ENCODE measurements at places on chromosomes 4 and X.

- no peaks in the 10 kb centered on the region for H3K27me3 ChIP-seq
- no peaks in the 10 kb centered on the region for H3K36me3 ChIP-seq
- no peak for DNase-seq
These were observed 23.3 kb downstream of the MAML3 start for GRCh38 chr4:140130677-140131076.

DNA sequence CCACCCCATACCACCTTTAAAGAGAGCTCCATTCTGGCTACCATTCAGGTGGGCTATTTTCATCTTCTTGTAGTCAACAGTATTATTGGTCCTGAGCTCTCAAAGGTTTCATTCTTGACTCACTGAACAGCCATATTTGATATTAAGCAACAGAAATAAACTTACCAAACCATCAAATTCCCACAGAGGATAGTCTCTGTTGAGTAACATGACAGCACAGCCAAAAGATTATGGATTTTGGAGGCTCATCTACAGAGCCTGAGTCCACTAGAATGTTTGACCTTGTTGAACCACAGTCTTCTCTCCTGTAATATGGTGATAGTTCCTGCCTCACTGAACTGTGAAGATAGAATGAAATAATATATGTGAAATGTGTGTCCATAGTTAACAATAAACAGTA lies 276.3 kb upstream of the LDB2 start:
- H3K36me3 ChIP-seq = no peaks in the 10 kb centered on the region
- DNase-seq = no peak
- H3K27me3 ChIP-seq = no peaks in the 10 kb centered on the region
- no peak overlapping the region for H3K4me3 ChIP-seq
- no peaks in the 10 kb centered on the region for H3K4me1 ChIP-seq

GRCh38 chr4:169015186-169015623 lies 5.2 kb upstream of the CBR4 start:
- no peak for DNase-seq
- peak overlapping the region; percentile 75 for H3K27ac ChIP-seq
- H3K36me3 ChIP-seq = no peaks in the 10 kb centered on the region
- H3K4me3 ChIP-seq = no peak overlapping the region

- no peaks in the 10 kb centered on the region for H3K27me3 ChIP-seq
- no peak for DNase-seq
- no peak overlapping the region for H3K4me3 ChIP-seq
- no peaks in the 10 kb centered on the region for H3K4me1 ChIP-seq
- H3K36me3 ChIP-seq = no peaks in the 10 kb centered on the region
- no peak overlapping the region for H3K27ac ChIP-seq
These were observed 15.4 kb upstream of the ANTXR2 start for GRCh38 chr4:80088471-80088870.

DNA sequence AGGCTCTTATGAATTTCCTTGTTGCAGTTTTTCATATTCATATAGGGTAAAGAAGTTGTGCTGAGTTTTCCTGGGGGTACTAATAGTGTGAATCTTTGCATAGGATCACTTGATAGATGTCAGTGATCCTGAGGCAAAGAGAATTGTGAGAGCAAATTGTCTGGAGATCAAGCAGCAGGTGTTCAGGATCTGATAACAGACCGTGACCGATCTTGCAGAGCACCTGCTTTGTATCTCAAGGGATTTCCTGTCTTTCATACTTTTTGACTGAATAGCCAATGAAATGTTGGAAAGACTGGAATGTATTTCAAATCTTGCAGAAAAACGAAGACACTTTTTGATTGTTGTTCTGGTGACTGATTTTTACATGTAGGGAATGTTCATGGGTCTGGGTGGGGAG lies 914.5 kb downstream of the STIM2 start:
- no peak for DNase-seq
- no peak overlapping the region for H3K4me3 ChIP-seq
- no peaks in the 10 kb centered on the region for H3K4me1 ChIP-seq
- no peaks in the 10 kb centered on the region for H3K36me3 ChIP-seq
- H3K27me3 ChIP-seq = no peaks in the 10 kb centered on the region
- no peak overlapping the region for H3K27ac ChIP-seq

DNA sequence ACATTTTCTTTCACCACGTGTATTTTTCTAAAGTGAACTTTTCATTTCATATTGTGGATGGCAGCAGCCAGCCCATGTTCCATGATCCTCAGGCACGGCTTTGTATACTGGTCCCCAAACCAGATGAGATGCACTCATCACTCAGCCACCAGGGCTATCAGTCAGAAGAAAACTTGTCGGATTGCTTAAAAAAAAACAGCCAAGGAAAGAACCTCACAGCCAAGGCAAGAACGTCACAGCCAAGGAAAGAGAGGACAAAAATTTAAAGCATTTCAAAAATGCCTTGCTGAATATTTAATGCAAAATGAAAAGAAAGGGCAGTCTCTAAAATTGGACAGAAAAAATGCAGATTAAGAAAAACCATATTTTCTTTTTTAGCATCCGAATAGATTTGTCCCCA lies 333.3 kb downstream of the PDGFC start:
- no peak for DNase-seq
- no peak overlapping the region for H3K27ac ChIP-seq
- H3K27me3 ChIP-seq = no peaks in the 10 kb centered on the region
- no peaks in the 10 kb centered on the region for H3K4me1 ChIP-seq

DNA sequence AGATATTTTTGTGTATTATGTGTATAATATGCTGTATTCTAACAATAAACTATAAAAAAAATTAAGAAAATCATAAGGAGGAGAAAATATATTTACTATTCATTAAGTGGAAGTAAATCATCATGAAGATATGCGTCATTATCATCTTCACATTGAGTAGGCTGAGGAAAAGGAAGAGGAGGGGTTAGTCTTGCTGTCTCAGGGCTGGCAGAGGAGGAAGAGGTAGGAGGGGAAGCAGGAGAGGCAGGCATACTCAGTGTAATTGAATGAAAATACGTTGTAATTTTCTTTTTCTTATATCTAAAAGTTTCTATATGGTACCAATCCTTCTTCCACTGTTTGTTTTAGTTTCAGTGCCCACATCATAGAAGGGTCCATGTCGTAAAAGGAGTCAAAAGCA lies 9.8 kb upstream of the TMEM185A start:
- H3K4me1 ChIP-seq = no peaks in the 10 kb centered on the region
- H3K36me3 ChIP-seq = no peaks in the 10 kb centered on the region
- no peak overlapping the region for H3K4me3 ChIP-seq
- no peak overlapping the region for H3K27ac ChIP-seq
- DNase-seq = no peak

- no peaks in the 10 kb centered on the region for H3K4me1 ChIP-seq
- H3K27ac ChIP-seq = no peak overlapping the region
- H3K36me3 ChIP-seq = peaks cover 1% of the 10 kb centered on the region
- no peaks in the 10 kb centered on the region for H3K27me3 ChIP-seq
- H3K4me3 ChIP-seq = no peak overlapping the region
These were observed 134.4 kb downstream of the RASL11B start for GRCh38 chr4:52996261-52997131.

- no peaks in the 10 kb centered on the region for H3K36me3 ChIP-seq
- no peak overlapping the region for H3K4me3 ChIP-seq
- H3K27ac ChIP-seq = no peak overlapping the region
These were observed 56.3 kb downstream of the CCDC149 start for GRCh38 chr4:24856586-24856985.

- H3K36me3 ChIP-seq = no peaks in the 10 kb centered on the region
- no peaks in the 10 kb centered on the region for H3K27me3 ChIP-seq
- no peak for DNase-seq
- H3K4me1 ChIP-seq = no peaks in the 10 kb centered on the region
- no peak overlapping the region for H3K27ac ChIP-seq
- H3K4me3 ChIP-seq = no peak overlapping the region
These were observed 2023.0 kb upstream of the AGA start for GRCh38 chr4:179465131-179465797.

DNA sequence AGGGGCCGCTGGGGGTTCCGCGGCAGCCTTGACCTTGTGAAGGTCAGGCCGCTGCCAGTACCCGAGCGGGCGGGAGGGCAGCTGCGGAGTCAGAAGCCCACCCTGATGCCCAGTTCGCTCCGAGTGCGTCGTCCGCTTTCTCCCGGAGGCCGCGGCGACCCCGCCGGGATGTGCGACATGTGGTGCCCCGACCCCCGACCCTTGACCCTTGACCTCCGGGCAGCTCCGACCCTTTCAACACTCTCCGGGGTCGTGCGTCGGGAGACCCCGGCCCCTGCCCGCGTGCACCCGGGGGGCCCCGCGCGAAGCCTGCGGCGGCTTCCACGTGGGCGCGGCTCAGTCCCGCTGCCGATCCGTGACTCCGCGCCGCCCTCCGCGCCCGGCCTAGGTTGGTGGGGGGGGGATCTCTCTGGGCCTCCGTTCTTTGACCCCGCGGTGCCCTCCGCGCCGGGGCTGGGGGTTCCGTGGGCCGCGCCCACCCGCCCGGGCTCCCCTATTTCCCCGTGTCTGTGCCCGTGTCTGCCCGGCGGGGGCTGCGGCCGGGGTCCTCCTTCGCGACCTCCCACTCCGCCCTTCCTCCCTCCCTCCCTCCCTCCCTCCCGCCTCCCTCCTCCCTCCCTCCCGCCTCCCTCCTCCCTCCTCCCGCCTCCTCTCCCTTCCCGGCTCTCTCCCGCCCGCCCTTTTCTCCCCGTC lies 609 bp upstream of the SLC25A6 start:
- peak overlapping the region; percentile 76 for H3K27ac ChIP-seq
- H3K4me1 ChIP-seq = peaks cover 46% of the 10 kb centered on the region
- H3K4me3 ChIP-seq = peak overlapping the region; percentile 72
- no peaks in the 10 kb centered on the region for H3K27me3 ChIP-seq
- no peak for DNase-seq
- H3K36me3 ChIP-seq = peaks cover 14% of the 10 kb centered on the region

Measured in T-cell (primary cell).